ENCODE measurements at places on chromosomes 3 and 15.

DNA sequence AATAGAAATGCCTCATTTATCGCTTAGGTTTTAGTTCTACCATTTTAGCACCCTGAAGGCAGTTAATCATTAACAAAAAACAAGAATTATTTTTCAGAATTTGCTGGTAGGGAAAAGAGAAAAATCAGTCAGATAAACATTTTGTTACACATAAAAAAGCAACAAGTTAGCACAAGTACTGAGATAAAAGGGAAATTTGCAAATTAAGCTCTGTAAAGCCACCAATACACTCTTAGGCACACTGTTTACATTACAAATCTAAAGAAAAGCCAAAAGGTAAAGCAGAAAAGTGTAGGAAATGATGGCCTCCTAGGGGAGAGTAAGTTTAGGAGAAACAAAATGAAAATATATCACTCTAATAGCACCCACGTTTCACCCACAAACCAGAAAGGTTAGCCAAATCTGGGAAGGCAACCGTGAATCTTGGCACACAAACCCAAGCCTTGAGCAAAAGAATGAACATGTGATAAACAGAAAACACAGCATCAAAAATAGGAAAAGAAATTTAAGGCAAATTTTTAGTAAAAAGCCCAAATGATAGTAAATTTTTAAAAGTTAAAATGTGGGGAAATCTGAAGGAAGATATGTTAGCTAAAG is 1.6 kb upstream of the SATB1 start:
- no peak for DNase-seq

DNA sequence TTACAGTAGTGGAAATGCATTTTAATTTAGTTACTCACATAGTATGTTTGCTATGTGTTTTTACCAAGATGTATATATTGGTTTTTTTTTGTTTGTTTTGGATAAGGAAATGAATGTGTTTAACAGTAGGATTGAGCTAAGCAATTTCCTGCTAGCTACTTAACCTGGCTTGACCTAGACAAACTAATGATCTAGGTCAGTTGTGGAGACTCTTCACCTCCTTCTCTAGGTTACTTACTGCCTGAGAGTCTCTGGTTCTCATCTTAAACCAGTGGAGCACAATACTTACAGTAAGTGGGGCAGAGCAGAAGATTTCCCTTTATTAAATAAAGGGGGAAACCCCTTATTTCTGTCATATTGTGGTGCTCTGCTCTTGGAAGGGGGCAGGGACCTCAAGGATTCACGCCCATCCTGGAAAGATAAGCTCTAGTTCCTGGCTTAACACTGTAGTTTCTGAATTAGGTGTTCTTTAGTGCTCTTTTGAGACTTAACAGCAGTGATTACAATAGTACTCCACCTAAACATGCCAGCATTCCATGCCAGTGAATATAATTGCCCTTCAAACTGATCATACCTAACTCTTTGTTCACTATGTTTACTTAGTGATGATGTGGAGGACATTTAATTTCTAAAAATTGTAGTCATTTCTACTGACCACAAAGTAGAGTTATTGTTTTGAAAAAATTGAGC is 79.9 kb downstream of the UBP1 start:
- no peak for DNase-seq

- DNase-seq: no peak
Measured at GRCh38 chr3:5428607-5429516, 241.4 kb downstream of the EDEM1 start.

DNA sequence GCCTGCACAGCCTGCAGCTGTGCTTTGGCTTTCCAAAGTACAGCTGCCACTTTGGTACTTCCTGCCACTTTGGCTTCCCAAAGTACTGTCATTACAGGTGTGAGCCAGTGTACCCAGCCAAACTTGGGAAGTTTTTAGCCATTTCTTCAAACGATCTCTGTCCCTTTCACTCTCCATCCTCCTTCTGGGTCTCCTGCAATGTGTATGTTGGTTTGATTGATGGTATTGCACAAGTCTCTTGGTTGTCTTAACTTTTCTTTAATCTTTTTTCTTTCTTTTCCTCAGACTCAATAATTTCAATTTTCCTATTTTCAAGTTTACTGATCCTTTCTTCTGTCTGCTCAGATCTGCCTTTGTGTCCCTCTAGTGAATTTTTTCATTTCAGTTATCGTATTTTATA is 99.3 kb upstream of the CFAP20DC start:
- DNase-seq: no peak

- no peak for DNase-seq
Measured at GRCh38 chr3:141277451-141277850, 45.8 kb downstream of the PXYLP1 start.

DNA sequence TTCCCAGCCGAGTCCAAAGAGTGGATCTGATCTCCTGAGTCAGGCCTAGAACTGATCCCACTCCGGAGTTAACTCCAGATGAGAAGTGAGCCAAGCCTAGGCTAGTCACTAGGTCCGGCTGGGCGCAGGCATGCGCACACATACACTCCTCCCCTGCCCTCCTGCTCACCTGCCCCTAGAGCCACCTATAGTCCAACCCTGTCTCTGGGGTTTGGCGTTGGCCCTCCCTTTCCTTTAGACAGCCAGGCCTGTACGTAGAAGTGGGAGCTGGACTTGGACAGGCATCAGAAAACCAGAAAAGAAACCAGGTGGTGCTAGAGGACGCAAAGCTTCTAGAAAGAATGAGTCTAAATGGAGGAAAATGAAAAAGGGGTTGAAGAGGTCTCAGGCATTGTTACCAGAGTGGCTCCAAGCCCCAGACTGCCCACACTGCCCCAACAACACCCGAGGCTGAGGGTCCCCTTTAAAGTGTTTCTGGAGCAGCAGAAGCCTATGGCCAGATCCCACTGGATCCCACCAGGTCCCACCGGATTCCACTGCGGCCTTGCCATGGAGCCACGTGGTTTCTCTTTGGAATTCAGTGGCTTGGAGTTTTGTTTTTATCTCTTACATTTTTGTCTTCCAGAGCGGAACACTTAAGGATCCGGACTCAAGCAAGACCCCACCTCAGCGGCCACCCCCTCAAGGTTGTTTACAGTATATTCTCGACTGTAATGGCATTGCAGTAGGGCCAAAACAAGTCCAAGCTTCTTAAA is 24.2 kb upstream of the TIMP4 start:
- DNase-seq: no peak

- no peak for DNase-seq
Measured at GRCh38 chr3:105353485-105354161, 13.1 kb upstream of the ALCAM start.

- DNase-seq: no peak
Measured at GRCh38 chr15:65824031-65824743, 32.1 kb upstream of the DENND4A start.

GRCh38 chr15:94272251-94272898 is 41.0 kb downstream of the MCTP2 start:
- DNase-seq: no peak

DNA sequence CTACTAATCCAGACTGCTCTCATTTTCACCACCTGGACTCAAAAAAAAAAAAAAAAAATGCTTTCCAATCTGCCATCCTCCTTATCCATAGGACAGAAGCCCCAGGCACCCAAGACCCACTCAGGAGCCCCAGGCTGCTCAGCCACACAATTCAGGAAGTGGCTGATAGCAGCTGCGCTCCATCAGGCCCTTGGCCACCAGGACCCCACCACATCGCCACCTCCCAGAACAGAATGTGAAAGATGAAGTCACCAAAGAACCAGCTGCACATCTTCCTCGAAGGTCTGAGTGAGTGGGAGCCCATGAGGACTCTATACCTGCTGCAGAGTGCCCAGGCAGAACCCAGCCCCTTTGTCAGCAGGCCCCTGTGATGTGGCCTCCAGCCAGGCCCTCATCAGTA is 19.5 kb downstream of the POC1A start:
- DNase-seq: no peak

GRCh38 chr3:16369276-16369675 is 104.3 kb downstream of the OXNAD1 start:
- DNase-seq: no peak

DNA sequence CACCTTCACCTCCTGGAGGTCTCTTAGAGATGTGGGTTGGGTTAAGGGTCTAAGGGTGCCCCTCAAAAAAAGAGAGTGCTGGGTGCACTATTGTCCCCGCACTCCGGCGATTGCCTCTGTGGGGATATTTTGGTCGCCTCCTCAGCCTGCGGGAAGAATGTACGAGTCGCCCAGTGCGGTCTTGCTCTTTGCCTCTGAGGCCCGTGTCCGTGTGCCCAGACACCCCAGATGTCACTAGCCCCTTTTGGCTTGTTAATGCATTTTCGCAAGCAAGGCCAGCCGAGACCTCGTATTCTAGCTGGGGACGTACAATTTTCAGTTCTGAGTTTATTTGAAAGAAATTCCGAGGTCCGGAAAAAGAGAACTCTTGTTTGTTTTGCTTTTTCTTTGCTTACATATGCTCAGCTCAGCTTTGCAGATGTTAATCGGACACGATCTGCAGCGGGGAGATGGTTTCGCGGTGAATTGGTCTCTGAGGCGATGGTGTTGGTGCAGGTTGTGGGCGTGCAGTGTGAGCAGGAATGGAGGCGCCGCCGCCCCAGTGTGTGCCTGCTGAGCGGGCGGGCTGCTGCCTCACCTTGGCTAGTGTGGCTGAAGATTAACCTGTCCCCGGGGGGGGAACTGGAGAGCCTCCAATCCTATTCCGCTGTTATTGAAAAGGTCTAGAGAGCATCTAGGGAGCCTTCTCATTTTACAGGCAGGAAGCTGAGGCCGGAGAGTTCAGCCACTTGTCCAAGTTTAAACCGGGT is 1.4 kb downstream of the ST6GAL1 start:
- peak; percentile 51 for DNase-seq

- DNase-seq: no peak
Measured at GRCh38 chr3:131109156-131109555, 82.5 kb downstream of the NEK11 start.

- DNase-seq: no peak
Measured at GRCh38 chr15:68618394-68618793, 39.6 kb downstream of the CORO2B start.

DNA sequence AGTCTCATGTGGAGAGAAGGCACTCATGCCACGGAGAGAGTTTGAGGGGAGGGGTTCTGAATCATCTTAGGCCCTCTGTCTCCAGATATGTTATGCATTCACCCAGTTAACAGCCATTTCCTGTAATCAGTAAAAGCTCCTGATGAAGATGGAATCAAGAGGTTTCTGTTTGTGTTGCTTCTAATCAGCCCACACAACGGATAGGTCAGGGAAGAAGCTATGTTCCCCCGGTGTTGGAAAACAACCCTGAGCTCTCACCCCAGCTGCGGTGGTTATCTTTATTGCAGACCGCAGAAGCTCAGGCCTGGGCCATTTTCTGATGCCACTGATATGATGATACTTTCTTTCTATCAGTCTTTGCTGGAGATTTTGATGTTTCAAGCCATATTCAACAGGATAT is 338.5 kb upstream of the ONECUT1 start:
- no peak for DNase-seq

- DNase-seq: no peak
Measured at GRCh38 chr3:40642812-40643211, 118.1 kb downstream of the ZNF621 start.

GRCh38 chr3:21835264-21835663 is 84.3 kb upstream of the ZNF385D start:
- no peak for DNase-seq

DNA sequence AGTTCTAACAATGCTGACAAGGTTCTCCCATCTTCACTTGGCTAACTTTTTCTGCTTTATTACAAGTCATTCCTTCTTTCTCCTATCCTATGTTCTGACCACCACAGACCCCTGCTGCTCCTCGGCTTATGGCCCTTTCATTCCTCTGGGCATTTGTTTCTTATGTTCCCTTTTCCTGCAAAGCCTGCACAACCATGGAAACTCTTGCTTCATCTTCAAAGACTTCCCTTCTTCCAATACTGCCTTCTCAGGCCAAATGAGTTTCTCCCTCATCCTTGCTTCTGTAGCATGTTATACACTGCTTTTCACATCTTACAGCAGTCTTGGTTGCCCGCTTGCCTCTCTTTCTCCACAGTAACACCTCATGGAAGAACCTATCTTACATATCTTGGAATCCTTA is 17.9 kb upstream of the ATOSA start:
- no peak for DNase-seq

DNA sequence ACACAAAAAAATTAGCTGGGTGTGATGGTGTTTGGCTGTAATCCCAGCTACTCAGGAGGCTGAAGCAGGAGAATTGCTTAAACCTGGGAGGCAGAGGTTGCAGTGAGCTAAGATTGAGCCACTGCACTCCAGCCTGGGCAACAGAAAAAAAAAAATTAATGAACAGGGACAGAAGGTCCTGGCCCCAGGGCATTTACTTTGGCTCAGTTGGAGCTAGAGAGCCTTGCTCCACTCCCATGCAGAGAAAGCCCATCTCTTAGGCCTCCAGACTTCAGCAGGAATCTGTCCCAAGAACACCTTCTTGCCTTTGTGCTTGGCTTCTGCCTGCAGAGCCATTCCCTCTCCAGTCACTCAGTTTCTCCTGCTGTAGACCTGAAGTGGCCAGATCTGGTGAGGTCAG is 8.7 kb downstream of the KLHDC8B start:
- no peak for DNase-seq

- DNase-seq: no peak
Measured at GRCh38 chr15:80645494-80646065, 49.5 kb upstream of the ABHD17C start.

DNA sequence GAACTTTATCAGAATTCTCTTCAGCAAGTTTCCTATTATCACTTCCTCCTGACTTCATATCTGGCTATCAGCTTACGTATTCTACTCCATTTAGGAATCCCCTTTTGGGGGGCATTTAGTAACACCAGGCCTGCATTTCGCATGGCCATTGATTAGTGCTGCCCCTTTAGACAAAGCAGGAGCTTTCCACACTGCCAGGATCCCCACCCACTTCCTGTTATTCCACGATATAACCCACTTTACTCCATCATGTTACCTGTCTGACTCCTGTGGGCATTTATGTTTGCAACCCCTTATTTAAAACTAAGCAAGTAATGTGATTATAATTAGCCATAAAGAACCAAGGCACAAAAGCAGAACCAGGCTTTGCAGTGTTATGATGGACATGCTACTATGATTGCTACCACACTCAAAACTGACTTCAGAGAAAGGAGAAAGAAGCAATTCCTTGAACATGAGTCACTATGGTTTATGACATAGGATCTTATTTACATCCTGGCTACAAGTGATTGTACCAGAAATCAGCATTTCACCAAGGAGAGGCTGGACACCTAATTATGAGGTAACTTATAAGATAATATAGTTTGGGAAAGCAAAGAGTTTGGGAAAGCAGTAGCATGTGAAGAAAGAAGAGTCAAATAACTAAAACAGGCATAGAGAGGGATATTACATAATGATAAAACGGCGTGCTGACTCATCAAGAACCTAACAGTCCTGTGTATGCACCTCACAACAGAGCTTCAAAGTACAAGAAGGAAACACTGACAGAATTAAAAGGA is 96.3 kb downstream of the IGSF11 start:
- DNase-seq: no peak

- DNase-seq: no peak
Measured at GRCh38 chr3:189685860-189686259, 54.7 kb downstream of the TP63 start.

Data from stimulated activated CD8-positive, alpha-beta memory T cell treated with anti-CD3 and anti-CD28 coated beads, Interleukin-15, amount 100 ng/mL, for 4 hours (primary cell).